ENCODE measurements at places on chromosomes 1 and 21.

DNA sequence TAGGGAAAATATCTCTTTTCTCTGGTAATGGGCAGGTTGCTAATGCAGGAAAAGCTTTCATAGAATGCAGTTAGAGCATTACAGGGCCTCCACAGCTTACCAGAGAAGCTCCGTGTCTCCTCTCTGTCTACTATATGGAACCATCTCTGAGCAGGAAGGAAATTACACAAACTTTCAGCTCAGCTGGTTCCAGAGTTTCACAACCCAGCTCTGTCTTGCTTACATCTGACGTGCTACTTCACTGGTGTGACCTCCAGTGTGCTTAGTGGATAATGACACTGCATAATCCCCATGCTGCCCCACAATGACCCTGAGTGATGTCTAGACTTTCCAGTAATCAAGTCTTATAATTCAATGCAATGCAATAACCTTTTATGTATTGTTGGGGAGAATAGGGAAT is 4.3 kb upstream of the FGGY start:
- no peak for DNase-seq

GRCh38 chr1:112363636-112364035 is 32.4 kb upstream of the CTTNBP2NL start:
- no peak for DNase-seq

DNA sequence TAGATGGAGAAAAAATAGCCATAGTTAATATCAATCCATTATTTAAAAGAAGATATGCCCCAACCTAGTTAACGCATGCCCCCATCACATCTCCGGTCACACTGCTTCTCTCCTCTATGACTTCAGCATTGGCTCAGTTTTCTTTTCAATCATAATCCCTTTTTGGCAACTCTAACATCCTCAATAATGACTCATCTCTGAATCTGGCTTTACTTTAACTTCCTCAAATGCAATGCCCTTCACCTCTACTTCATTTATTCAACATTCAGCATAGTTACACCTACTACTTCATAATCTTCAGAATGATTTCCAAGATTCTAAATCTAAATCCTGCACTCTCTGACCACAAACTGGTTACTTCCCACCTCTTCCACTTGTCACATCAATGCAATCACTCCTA is 417.3 kb downstream of the USH2A start:
- DNase-seq, result no peak

- peak; percentile 13 for DNase-seq
These were observed 180.3 kb upstream of the DMRTA2 start for GRCh38 chr1:50603274-50604271.

GRCh38 chr1:169312084-169312954 is 55.3 kb downstream of the NME7 start:
- DNase-seq, result peak; percentile 80

DNA sequence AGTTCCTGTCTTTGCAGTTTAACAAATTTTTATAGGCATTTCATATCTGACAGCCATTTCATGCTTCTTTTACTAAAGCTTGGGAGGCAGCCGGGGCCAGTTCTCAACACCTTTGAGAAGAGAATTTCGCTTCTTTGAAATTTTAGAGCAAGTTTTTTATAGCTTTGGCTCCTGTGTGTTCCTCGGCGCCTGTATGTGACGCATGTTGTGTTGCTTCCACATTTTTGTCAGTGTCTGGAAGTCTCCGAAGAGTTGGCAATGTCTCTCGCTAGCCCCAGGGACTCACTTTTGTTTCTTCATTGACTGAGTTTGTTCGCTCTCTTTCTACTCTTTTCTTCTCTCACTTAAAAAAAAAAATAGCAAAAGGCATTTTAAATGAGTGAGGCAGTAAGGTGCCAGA is 386.9 kb upstream of the PLXNA2 start:
- no peak for DNase-seq

DNA sequence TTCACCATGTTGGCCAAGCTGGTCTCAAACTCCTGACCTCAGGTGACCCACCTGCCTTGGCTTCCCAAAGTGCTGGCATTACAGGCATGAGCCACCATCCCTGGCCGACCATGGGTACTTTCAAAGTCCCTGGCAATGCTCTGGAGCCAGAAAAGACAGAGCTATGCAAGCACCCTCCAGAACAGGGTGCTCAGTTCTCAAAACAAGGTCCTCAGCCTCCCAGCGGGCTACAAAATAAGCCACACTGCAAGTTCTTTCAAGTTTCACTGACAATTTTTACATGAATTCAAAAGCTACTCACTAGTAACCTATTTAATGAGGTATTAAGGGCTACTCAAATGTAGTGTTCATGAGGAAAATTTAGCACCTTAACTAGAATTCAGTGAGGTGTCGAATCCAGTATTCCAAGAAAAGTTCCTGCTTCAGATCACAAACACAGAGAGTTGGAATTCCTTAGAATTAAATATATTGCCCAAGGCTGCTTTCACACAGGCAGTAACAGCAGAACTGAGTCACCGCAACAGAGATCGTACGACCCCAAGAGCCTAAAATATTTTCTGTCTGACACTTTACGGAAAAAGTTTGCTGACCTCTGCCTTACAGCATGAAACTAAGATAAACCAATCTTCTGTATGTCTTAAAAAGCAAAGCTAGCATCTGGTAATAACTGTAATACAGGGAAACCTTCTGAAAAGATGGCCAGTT is 60.7 kb downstream of the HSF2BP start:
- no peak for DNase-seq

DNA sequence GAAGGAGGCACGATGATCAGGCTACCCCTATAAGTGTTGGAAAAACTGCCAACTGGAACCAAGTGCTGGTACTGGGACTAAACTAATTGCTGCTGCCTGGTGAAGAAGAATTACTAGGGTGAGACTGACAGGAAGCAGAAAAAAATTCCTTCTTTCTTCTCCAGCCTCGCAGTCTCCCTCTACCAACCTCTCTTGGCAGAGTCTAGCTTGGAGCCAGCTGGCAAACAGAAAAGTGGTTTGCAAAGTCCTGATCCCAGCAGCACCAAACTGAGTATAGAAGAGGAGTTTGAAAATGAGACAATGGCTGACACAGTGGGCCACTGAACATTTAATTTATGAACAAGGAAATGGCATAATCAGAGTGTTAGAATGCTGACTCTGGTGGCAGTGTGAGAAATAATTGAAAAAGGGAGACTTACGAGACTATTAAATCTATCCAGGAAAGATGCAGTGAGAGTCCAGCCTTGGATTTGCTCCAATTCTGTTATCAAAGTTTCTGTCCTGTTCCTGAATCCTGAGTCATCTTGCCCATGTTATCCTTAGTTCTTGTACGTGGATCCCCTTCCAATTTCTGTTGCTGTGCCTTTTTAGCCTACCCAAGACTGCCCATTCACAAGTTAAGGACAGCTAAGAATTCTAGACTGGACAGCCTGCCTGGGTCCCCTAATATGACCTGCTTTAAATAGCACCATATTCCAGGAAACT is 23.7 kb upstream of the DISP1 start:
- no peak for DNase-seq

- DNase-seq, result no peak
These were observed 21.4 kb downstream of the WNT4 start for GRCh38 chr1:22121421-22121911.

- DNase-seq, result no peak
These were observed 125.2 kb upstream of the KCNJ6 start for GRCh38 chr21:38041493-38041892.

GRCh38 chr1:15406614-15407559 is 2.8 kb upstream of the EFHD2 start:
- DNase-seq, result no peak

GRCh38 chr1:74579425-74579824 is 67.0 kb upstream of the LRRC53 start:
- no peak for DNase-seq

GRCh38 chr1:19424651-19425570 is 60.4 kb downstream of the CAPZB start:
- no peak for DNase-seq

DNA sequence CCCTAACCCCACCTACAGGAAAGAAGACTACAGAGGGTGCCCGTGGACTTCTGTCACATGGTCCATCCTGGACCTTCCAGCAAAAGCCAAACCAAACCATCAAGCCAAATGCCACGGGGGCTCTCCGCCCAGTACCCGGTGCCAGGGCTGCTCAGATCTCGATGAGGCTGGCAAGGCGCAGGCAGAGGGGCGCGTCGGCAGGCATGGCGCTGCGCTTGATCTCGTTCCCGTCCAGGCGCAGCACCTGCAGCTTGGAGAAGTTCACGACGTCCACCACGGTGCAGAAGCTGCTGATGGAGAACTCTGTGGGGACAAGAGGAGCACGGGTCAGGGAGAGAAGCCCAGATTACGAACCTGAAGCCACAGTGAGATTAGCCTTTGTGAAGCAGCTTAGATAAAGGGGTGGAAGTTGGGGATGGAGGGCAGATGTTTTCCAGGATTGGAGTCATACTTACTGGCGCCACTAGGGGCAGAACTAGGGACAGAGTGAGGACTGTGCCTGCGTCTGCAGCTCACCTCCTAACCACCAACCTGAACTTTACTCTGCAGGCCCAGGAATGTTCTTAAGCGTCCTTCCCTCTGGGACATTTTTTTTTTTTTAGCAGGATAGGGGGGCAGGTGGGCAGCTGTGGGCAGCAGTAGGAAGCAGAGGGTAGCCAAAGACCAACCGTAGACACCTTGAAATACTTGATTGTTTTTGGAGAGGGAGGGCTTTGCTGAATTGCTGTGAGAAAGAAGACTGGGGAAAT is 8.6 kb downstream of the FMOD start:
- DNase-seq, result peak; percentile 55

GRCh38 chr1:23019863-23020625 is 776 bp downstream of the KDM1A start:
- peak; percentile 43 for DNase-seq

DNA sequence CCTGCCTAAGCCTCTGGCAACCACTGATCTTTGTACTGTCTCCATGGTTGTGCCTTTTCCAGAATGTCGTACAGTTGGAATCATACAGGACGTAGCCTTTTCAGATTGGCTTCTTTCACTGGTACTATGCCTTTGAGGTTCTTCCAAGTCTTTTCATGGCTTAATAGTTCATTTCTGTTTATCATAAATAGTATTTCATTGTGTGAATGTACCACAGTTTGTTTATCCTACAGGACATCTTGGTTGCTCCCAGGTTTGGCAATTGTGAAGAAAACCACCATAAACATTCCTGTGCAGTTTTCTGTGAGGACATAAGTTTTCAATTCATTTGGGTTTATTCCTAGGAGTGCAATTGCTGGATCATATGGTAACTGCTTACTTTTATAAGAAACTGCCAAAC is 190.6 kb upstream of the RAB4A start:
- no peak for DNase-seq

DNA sequence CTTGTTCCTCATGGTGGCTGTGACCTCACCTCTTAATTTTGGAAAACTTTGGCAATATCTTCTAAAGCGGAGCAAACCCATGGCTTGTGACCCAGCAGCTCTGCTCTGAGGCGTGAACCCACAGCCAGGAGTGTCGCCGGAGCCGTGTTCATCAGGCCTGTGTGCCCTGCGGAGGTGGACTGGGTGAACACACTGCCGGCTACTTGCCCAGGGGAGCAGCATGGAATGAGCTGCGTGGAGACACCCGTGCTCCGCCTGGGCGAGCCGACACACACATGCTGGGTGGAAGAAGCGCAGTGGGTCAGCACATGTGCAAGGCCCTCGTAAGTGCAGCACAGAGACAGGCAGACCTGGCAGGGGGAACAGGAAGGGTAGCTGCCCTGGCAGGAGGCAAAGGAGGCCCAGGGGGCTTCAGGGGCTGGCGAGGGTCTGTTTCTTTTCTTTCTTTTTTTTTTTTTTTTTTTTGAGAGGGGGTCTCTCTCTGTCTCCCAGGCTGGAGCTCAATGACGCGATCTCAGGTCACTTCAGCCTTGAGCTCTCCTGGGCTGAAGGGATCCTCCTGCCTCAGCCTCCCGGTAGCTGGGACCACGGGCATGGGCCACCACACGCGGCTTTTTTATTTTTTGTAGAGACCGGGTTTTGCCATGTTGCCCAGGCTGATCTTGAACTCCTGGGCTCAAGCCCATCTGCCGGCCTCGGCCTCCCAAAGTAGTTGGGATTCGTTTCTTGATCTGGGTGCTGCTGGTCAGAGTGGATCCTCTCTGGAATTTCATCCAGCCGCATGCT is 41.8 kb downstream of the AGPAT3 start:
- no peak for DNase-seq

GRCh38 chr1:92277105-92277723 is 21.6 kb downstream of the GLMN start:
- no peak for DNase-seq

DNA sequence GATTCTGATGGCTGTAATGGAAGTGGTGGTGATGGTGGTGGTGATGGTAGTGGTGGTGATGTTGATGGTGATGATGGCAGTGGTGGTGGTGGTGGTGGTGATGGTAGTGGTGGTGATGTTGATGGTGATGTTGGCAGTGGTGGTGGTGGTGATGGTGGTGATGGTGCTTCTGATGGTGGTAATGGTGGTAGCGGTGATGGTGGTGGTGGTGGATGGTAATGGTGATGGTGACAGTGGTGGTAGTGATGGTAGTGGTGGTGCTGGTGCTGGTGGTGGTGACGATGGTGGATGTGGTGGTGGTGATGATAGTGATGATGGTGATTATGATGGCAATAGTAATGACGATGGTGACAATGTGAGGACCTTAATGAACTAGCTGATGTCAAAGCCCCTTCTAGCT is 35.6 kb upstream of the LRRC3 start:
- DNase-seq, result no peak

DNA sequence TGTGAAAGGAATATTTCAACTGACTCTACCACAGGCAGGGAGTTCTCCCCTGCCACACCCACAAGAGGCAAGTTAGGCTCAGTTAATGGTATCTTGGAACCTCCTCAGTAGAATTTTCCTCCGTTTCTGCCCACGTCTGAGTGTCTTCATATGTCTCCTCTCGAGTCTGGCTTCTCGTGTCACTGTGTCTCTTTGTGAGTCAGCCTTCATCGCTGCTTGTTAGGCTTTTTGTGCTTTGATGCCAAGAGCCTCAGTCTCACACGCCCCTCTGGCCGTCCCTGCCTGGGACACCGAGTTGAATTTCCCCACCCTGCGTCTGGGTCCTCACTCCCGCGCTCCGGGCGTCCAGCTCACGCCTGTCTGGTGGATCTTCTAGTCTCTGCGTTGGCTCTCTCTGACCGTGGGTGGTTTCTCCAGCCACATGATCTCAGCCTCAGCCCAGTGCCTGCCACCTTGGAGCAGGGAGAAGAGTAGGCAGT is 125.7 kb upstream of the GADD45A start:
- peak; percentile 57 for DNase-seq

- DNase-seq, result no peak
These were observed 7.7 kb downstream of the AMIGO1 start for GRCh38 chr1:109501644-109502363.

- DNase-seq, result no peak
These were observed 106.0 kb downstream of the ESRRG start for GRCh38 chr1:216617081-216617875.

DNA sequence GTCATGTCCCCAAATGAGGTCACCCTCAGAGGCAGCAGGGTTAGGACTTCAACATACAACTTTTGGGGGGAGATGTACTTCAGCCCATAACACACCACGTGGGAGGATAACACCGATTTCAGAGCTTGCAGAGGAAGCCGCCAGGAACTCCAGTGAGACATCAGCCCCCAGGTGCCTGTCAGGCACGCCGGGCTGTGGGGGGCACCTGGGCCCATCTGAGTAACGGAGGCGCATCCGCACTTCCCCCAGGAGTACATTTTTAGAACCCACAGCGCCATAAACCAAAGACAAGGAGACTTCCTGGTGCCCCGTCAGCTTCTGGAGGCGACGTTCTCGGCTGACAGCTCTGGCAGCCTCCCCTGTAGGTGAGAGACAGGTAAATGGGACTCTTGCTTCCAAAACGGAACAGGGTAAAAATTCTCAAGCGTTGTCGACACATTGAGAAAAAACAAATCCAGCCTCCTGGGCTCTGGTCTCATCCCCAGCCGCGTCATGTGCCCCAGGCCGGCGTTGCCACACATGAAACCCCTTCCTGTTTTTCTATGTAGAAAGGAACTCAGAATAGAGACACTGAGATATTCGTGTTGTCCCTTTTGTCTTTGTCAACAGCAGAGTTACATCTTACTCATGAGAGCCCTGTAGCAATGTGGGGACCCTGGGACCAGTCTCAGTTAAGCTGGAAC is 93.3 kb downstream of the PDE9A start:
- no peak for DNase-seq

Data from SW480 (cell line).